ENCODE measurements at places on chromosomes 7 and 10. TPM values are rescaled to one million over a fixed set of nuclear protein-coding genes. Genes with fewer than 3 reads are reported as not detected.

Gene SPDYE6
- not detected for total RNA-seq

Gene TRPV6
- total RNA-seq: 4.2 TPM

Gene RADIL
- 4.0 TPM for total RNA-seq

Gene PFKP
- total RNA-seq: 34.2 TPM

Gene MMRN2
- total RNA-seq: 6.5 TPM

Gene ZNF783
- total RNA-seq: 35.5 TPM

Gene PLAC9
- total RNA-seq: 25.1 TPM

Data from mesothelial cell of epicardium (in vitro differentiated cells).